ENCODE measurements at places on chromosomes 5 and 9.

DNA sequence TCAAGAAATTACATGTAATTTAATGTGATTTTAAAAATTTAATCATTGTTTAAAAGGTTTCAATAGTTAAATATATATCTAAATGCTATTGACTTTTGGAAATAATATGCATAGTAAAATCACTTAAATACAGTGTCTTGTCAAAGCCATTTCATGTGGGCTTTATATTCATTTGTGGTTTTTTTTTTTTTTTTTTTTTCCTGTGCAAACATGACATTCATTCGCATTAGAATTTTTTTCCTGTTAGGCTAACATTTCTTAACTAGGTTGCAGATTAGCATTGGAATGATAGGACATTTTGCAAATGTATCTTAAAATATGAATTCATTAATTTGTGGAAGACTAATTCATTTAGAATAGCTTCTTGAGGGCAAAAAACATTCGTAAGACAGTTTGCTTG is 149.8 kb downstream of the PBX3 start:
- no peak for DNase-seq

DNA sequence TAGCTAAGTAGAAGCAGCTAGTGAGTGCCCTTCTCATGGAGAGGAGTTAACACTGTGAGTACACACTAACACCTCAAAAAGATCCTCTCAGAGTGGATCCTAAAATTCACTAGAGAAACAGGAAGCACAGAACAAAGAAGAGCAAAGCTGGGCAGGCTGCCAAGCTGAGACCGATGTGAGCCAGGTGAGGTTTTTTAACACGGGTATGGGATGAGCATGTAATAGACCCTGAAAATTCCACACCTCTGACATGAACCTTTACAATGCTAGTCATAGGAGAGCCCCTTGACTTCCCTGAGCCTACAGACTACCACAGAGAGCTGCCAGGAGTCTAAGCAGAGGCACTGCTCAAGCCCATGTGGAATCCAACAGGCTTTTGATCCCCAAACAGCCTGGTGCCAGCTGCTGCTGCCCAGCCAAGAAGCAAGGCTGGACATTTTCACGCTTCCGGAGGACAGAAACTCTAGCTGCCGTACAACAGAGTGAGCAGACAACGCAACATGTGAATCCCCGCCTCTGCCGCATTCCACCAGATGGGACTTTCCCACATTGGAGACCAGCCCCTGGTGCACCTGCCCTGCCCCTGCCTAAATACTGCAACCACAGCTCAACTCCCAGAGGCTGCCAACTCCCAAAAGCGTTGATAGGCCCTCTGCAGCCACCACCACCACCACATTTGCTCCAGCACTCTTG is 280.8 kb downstream of the CDH10 start:
- no peak for DNase-seq

DNA sequence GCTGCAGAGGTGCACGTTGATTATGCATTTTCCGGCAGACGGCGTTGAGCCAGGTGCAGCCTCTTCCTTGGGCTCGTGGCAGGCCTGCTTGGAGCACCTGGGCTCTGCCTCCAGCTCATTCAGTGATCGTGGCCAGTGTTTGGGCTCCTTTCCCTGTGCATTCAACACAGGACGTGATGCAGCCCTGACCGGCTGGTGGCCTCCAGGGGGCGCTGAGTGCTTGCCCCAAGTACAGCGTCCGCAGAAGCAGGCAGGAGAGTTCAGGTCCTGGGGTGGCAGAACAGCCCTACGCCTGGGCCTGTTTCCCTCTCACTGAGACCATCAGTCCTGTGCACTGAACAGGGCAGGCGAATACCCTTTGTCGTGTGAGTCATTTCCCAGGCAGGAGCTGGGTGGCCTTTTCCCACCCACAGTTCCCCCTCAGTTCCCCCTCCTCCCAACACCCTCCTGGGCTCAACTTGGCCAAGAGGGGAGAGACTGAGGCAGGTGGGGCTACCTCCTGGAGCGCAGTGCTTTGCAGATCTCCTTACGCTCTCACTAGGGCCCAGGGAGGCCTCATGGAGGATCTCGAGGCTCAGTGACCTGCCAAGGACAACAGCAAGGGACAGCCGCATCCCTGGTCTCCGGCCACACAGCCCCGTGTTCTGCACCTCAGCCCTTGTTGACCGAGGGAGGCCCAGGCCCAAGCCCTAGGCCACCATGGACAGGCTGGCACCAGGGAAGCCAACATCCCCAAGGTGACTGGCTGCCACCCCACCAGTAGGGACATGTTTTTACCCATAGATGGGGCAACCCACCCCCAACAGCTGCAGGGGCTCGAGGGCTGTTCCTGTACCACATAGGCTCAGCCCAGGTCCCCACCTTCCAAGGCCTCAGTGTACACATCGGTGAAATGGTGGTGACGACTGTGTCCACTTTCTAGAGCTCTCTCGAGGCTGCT is 52.9 kb downstream of the LRSAM1 start:
- no peak for DNase-seq

- DNase-seq: no peak
Measured at GRCh38 chr9:73200694-73201452, 49.2 kb downstream of the ANXA1 start.

GRCh38 chr9:26706223-26706622 is 186.4 kb downstream of the CAAP1 start:
- DNase-seq: no peak

- DNase-seq: no peak
Measured at GRCh38 chr5:90777959-90778358, 219.4 kb downstream of the ADGRV1 start.

- DNase-seq: no peak
Measured at GRCh38 chr9:971901-972500, 4.5 kb upstream of the DMRT3 start.

DNA sequence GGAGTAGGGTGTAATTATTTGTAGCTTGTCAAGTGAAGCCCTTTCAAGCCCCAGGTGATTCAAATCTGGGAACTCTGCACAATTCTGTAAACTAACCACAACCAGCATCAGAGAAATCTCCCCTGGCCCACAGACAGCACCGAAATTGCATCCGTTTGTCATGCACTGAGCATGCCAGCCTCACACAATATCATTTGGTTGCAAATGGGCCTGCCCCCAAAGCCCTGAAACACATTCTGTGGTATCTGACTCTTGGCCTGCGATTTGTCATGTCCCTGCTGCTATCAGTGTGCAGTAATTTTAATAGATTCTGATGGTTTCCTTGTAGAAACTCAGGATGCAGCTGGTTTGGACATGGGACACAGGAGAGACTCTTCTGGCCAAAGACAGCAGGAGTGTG is 35.3 kb downstream of the SNX24 start:
- DNase-seq: no peak

DNA sequence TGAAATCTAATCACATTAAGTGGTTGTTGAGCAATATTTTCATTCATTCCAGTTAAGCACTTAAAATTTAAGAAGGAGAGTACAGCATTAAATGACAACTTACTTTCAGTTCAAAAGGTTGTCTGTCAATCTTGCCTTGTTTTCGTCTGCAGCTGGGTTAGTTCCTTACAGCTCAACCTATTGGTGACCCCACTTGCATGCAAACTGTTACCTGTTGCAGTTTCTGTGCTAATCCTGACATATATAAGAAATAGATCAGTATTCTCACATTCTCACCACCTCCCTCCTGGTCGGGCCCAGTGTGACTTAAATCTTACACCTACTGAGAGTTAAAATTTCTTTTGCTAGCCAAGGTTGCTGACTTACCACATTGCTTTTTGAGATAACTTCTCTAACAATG is 191.8 kb upstream of the SMC2 start:
- DNase-seq: no peak

DNA sequence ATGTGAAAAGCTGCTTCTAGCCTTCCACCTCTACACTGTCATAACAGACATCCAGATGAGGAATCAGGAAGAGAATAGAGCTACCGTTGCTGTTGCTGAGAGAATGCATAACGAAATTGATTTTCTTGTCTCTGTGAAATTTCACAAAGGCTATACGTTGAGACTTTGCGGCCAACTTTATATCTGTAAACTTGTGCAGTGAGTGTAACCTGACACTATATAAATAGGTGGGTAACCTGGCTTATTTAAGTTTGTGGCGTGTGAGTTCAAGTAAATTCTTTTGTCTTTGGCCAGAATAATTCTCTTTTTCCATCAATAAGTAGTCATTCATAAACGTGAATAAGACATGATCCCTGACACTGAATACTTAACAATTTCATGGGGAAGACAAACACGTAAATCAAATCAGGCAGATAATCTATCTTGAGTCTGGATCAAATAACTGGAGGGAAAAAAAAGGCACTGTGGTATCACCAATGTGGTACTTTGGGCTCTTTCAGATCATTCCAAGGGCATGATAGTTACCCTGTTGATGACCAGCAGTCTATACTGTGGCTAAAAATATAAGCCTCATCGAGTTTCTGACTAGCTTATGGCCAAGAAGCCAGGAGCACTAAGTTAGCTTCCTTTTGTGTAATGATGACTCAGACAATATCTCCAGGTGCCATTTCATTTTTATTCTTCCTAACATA is 98.2 kb upstream of the RASA1 start:
- DNase-seq: no peak

- no peak for DNase-seq
Measured at GRCh38 chr5:112915831-112916230, 6.2 kb downstream of the REEP5 start.

- no peak for DNase-seq
Measured at GRCh38 chr5:97075649-97076048, 66.8 kb downstream of the LIX1 start.

- DNase-seq: no peak
Measured at GRCh38 chr9:36592801-36593583, 20.3 kb downstream of the MELK start.

GRCh38 chr9:126939821-126940221 is 25.2 kb downstream of the RALGPS1 start:
- no peak for DNase-seq
